ENCODE measurements at places on chromosomes 11 and 22.

GRCh38 chr11:75583718-75584658, 21.9 kb downstream of the SERPINH1 start:
- DNase-seq, result no peak

- DNase-seq, result no peak
Measured at GRCh38 chr11:109695696-109696095, 273.7 kb downstream of the C11orf87 start.

DNA sequence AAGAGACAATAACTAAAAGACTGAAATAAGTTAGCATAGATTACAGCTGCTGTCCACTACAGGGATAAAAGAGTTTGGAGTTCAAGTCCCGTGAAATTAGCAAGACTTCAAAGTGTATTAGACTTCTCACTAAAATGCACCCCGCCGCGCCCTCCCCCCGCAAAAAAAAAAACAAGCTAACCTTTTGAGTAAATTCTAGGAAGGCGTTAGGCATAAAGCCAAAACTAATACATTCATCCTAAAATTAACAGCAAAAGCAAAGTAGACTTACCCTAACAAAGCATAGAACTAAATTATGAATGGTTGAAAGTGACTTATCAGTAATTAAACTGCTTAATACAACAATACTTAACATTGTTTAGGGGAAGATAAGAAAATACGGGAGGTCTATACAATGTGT, 581.0 kb upstream of the CHORDC1 start:
- no peak for DNase-seq

GRCh38 chr11:2419638-2420501, 19.3 kb downstream of the TSSC4 start:
- peak; percentile 53 for DNase-seq

DNA sequence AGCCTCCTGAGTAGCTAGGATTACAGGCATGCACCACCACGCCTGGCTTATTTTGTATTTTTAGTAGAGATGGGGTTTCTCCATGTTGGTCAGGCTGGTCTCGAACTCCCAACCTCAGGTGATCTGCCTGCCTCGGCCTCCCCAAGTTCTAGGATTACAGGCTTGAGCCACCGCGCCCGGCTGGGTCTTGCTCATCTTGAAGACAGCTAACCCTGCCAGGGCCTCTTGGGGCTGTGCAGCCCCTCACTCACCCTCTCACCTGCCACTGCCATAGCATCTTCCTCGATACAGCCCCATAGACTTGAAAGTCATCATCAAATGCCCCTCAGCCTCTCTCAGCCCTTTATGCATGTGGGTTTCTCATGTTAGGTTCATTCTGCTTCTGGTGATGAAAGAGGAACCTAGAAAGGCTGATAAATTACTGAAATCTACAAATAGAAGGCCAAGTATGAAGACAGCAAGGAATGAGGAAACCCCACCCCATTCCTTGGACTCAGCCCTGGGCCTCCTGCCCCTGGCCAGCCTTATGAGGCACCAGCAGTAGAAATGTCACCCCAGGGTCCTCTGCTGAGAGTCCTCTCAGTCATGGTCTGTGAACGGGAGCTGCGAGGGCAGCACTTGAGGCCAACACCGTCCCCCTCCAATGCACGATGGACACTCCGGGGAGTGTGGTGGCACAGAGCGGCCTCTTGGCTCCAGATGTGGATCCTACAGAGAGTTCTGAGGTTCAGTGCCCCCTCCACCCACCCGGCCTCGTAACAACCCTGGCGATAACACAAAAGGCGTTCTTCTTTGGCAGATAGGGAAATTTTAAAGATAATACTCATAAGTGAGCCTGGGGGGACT, 24.8 kb downstream of the SCGB1A1 start:
- DNase-seq, result no peak

DNA sequence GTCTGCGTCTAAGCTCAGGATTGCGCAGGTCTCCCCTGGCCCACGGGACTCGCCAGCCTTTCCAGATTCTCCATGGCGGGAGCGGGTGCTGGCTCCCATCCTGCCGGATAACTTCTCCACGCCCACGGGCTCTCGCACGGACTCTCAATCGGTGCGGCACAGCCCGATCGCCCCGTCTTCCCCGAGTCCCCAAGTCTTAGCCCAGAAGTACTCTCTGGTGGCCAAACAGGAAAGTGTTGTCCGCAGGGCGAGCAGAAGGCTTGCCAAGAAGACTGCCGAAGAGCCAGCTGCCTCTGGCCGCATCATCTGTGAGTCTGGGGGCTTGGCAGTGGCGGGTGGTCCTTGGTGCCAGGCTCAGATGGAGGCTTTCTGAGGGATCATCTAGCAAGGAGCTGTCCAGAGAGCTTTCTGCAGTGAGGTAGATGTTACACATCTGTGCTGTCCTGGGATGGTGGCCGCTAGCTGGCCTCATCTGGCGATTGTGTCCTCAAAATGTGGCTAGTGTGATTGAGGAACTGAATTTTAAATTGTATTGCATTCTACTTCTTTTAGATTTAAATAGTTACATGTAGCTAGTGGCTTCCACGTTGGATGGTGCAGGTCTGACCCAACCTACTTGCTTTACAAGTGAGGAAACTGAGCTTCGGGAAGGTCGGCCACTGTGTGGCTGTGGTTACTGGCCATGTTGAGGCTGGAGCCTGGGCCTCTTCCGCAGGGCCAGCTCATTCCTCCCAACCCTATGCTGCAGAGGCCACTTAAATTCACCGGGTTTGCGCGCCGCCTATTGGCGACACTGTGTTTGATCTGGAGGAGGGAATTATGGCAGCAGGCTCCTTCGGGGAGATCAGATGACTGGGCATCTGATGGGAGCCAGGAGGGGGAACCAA, 6.7 kb downstream of the INCENP start:
- DNase-seq, result no peak

GRCh38 chr11:61027141-61027840, 55.8 kb downstream of the CD6 start:
- no peak for DNase-seq

DNA sequence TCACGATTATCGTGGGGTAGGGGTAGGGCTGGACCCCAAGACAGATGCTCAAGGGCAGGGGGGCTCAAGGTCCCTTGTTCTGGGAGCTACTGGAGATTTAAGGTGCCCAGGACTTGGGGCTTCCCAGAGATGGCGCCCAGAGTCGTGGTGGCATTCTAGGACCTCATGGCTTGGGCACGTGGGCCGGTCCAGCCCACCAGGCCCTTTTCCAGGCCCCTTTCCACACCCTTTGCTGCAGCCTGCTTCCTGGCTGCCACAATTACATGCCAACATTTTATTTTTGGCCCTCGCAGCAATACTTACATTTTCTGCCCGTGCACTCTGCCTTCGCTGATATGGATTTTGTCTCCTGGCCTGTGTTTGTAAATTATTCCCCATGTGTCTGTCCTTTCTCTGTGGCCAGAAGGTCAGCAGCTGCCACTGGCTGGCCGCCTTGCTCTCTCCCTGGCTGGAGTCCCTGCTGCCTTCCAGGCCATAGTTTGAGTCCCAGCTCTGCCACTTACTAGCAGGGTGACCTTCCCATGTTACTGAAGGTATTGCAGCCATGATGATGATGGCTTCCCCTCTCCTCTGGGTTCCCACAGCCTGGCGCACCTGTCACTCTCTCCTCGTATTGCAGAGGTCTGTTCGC, 11.2 kb downstream of the MB start:
- no peak for DNase-seq

DNA sequence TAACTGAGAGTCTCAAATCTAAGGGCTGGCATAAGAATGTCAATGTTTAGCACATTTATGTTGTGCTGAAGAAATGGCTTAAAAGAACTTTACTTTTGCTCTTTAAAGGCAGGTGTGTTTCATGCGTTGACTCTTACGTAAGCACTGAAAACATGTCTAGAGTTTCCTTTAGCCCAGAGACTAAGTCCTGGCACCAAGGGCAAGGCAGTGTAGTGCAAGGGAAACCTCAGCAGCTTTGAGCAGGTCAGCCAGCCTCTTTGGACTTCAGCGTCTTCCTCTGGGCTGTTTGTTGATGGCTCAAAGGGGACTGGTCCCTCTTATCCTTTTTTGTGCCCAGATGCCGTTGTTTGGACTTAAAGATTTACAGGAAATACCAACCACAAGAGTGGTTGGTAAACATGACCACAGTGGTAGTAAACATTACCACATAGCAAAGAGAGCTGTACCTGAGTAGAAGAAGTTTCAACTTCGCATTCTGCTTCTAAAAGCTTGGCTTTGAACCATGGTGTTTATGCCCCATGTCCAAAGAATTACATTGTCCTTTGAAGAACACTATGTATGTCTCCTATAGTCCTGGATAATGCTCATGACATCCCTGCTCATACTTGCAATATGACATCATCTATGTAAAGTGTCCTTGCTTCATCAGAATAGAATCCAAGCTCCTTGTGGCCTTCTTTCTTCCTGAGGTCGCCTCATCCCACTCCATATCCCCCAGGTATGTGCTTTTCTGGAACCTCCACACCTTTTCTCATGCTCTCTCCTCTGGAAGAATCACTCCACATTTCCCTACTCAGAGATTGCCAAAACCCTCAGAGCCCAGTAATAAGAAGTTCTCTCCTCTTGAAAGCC, 23.5 kb downstream of the TENM4 start:
- DNase-seq, result no peak

DNA sequence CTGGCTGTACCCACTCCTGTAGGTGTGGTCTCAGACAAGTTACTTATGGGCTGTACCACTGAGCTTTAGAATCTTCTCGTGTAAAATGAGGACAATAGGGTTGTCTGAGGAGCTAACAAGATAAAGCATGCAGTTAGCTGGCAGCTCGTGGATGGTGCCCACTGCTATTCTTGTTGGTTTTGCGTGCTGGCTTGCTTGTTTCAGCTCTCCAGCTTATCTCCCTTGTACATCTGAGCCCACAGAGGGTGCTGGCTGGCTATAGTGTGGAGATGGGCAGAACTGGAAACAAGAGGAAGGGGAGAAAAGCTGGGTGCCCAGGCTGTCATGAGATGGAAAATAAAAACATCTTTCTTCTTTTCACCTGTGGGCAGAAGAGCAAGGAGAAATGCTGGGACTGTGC, 46.5 kb upstream of the GALNT18 start:
- no peak for DNase-seq

- no peak for DNase-seq
Measured at GRCh38 chr11:29184939-29185890, 831.6 kb downstream of the KCNA4 start.

- no peak for DNase-seq
Measured at GRCh38 chr11:112016088-112016764, 9.0 kb upstream of the DLAT start.

DNA sequence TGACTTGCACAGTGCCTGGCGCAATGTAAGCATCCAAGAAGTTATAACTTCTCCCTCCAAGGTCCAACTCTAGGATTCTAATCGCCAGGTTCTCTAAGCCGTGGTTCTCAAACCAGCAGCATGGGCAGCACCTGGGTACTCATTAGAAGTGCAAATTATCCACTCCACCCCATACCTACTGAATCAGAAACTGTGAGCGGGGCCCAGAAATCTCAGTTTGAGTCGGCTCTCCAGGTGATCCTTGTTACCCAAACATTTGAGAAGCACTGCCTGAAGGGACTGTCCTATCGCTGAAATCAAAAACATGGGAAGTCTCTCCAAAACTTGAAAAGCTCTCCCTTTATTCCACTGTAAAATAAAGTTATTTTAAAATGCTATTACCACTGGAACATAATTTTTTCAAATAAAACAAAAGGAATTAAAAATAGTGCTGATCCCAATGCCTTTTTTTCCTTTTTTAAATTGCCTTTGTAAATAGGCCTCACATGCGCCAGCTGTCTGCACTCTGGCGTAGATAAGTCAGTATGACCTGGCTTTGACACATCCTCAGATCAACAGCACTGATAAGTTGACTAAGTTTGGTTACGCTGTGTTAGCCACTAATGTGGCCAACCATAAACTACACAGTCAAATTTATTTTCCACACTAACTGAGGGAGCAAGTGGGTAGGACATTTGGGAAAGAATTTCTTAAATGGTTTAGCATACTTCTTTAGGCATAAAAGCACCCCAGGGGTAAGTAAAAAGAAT, 8.4 kb upstream of the CTR9 start:
- DNase-seq, result no peak

DNA sequence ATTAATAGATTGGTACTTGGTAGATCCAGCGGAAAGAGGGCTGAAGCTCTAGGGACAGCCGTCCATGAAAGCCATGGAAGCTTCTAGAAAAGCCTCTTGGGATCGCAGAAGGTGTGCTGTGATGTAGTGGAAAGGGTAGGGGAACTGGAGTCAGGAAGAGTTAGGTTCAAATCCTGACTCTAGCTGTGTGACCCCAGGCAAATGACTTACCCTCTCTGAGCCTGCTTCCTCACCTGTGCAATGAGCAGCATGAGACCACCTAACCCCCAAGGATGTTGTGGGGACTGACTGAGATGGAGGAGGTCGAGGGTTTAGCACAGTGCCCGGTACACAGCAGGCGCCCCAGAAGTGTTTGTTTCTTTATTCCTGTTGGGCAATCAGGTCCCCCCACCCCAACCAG, 2.2 kb downstream of the EML3 start:
- no peak for DNase-seq

- DNase-seq, result peak; percentile 28
Measured at GRCh38 chr11:62370743-62371440, 33.6 kb downstream of the ASRGL1 start.

- no peak for DNase-seq
Measured at GRCh38 chr22:27626675-27627443, 174.7 kb downstream of the MN1 start.

DNA sequence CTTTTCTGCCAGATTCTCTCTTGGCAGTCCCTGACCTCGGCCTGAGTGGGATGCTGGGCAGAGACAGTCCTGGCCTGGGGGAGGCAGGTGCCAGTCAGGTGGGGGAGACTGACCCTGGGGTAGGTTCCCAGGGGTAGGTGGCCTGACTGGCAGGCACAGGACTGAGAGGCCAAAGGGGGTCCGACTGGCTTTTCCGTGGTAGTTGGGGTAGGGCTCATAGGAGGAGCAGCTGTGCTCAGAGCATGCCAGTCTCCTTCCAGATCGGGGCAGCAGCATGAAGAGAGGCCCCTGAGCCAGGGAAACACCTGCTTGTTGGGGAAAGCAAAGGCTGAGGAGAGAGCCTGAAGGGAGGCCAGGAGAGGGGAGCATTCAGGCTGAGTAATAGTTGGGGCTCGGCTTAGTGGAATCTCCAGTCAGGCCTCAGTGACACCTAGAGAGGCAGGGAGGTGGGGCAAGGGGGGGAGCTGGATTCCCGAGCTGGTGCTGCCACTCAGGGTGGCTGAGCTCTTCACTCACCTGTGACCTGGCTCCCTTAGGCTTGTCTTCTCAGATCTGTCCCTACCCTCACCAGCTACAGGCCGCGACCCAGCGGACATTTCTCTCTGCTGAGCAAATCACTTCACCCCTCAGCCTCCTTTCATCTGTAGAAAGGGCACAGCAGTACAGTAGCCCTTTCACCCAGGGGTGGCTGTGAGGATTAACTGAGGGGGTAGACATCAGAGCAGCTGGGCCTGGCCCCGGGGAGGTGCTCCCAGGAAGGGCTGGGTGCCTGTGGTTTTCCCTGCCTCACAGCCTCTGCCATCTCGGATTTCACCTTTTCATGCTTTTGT, 26.2 kb downstream of the MCM5 start:
- no peak for DNase-seq

GRCh38 chr11:44835938-44836337, 109.2 kb downstream of the TSPAN18 start:
- DNase-seq, result no peak

DNA sequence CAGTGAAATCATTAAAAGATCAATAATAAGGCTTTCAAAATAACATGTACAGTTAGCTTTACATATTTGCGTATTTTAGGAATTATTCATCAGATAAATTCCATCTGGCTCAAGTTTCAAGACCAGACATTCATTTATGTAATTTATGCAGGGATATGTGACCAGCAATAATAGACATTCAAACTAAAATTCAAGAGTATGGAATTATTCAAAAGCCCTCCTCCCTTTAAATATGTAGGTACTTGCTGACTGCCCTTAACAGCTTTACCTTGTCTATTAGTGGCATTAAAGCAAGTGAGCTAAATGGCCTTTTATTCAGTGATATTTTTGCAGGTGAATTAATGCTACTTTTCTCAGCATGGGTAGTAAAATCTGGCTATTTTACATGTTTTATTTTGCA, 126.1 kb downstream of the LRRC4C start:
- DNase-seq, result no peak

Data from activated CD4-positive, alpha-beta T cell treated with anti-CD3 and anti-CD28 coated beads for 24 hours (primary cell).